ENCODE measurements at places on chromosomes 5 and 9.

DNA sequence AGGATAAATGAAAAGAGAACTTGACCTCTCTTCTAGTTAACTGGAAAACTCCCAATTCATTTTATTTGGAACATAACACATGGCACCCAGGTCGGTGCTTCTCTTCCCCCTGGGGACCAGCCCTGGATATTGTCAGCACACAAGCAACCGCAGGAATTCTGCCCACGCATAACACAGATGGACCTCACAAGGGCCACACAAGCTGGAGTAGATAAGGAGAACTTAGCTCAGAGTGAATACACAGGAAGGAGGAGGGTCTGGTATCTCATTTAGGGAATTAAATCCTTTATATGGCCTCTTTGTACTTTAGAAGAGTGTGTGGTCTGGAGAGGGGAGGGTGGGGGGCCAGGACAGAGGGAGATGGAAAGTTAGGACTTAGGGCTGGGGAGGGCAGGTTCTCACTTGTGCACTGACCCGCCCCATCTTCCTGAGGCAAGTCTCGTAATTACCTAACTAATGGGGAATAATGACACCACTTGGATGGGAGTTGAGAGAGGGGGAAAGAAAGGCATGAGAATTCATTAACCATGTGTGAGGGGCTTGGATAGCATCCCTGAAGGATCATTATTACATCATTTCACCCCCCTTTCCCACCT is 341.2 kb upstream of the WWC1 start:
- H3K4me3 ChIP-seq = no peak overlapping the region
- no peaks in the 10 kb centered on the region for H3K27me3 ChIP-seq
- H3K4me1 ChIP-seq = no peaks in the 10 kb centered on the region
- H3K36me3 ChIP-seq = no peaks in the 10 kb centered on the region
- H3K27ac ChIP-seq = no peak overlapping the region
- DNase-seq = no peak

DNA sequence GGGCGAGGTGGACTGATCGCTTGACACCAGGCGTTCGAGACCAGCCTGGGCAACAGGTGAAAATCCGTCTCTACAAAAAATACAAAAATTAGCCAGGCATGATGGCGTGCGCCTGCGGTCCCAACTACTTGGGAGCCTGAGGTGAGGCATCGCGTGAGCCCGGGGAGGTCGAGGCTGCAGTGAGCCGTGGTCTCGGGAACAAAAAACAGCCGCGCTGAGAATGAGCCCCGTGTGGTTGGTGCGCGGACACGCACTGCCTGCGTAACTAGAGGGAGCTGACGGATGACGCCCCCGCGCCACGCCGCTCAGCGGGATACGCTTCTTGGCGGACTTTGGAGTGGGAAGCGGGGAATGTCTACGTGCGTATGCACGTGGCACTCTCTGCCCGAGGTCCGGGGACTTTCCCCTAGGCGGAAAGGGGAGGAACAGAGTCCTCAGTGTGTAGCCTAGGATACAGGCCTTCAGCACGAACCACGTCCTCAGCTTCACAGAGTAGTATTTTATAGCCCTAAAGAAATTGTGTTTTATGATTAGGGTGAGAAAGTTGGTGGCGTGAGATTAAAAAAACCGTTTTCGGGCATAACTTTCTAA is at the start of gene RMRP:
RMRP (minus strand) TSS at position 474 of the 591 bp plus-strand sequence.
- peak within 1 kb of the TSS; percentile 99 for H3K27ac ChIP-seq
- peak; percentile 96 for DNase-seq
- no peaks in the 10 kb centered on the region for H3K27me3 ChIP-seq
- H3K36me3 ChIP-seq = no peaks in the 10 kb centered on the region
- peaks cover 6% of the 10 kb centered on the region for H3K4me1 ChIP-seq

DNA sequence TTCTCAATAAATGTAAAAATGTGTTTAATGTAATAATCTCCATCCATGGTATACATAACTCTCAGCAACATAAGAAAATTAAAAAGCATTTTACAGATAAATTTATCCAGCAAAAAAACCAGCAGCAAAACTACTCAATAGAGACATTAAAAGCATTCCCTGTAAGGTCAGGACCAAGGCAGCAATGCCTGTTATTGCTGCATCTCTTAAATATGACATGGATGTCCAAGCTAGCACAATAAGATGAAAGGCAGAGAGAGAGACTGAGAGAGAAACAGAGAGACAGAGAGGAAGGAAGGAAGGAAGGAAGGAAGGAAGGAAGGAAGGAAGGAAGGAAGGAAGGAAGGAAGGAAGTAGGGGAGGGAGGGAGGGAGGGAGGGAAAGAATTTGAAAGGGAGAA is 289.0 kb upstream of the PAPPA start:
- H3K4me3 ChIP-seq = no peak overlapping the region
- H3K27ac ChIP-seq = no peak overlapping the region
- no peaks in the 10 kb centered on the region for H3K27me3 ChIP-seq
- H3K4me1 ChIP-seq = no peaks in the 10 kb centered on the region
- no peak for DNase-seq

DNA sequence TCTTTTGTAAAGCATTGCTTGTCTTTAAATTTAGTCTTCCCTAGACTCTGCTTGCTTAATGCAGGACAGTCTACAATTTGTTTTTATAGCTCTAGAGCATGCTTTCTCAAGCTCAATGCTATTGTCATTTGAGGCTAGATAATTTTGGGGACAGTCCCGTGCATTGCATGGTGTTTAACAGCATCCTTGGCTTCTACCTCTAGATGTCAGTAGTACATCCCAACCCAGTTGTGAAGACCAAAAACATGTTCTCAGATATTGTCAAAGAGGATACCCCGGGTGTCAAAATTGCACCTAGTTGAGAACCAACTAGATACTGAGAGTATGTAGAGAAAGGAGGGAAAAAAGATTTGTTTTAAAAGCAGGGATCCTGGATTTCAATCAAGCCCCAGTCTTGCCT is 277.5 kb downstream of the CEMIP2 start:
- no peaks in the 10 kb centered on the region for H3K4me1 ChIP-seq
- no peak for DNase-seq
- H3K27ac ChIP-seq = no peak overlapping the region
- H3K4me3 ChIP-seq = no peak overlapping the region
- H3K36me3 ChIP-seq = no peaks in the 10 kb centered on the region

Measured in Peyer's patch (tissue), 4 donors.